ENCODE measurements at places on chromosomes 4 and X. TPM values are rescaled to one million over a fixed set of nuclear protein-coding genes. Genes with fewer than 3 reads are reported as not detected.
A peak's percentile ranks its signal among the peaks of the same experiment; 100 is the strongest.

DNA sequence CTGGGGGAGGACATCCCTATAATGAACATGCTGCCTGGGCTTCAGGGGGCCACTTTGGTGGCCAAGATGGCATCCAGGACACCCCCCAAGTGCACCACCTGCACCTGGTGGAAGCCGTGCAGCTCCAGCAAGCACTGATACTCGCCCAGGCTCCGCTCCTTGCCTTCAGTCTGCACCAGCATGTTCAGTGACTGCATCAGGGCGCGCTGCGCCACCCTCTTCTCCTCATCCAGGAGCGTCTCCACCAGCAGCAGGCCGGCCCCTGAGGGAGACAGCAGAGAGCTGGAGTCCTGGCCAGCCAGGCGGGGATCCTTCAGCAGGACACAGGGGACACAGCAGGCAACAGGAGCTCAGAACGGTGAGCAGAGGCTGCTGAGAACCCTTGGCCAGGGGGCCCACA, 11.3 kb upstream of the SLC25A6 start:
- no peak for DNase-seq

DNA sequence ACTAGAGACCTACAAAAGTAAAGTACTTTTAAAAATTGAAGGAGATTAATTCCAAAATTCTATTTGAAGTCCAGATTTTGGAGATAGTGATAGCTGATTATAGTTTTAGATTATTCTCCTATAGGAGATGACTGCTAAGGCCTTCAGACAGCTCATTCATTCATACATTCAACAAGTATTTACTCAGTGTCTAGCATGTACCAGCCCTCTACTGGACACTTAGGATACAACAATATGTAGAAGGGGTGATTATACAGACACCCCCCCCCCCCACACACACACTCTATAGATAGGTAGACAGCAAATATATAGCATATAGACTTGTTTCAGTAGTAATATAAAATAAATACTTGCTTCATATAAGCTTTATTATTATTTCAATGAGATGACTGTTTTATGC, 60.4 kb upstream of the TAF9B start:
- DNase-seq: no peak

The CXorf66 gene
- not detected for polyA plus RNA-seq

GRCh38 chr4:115229873-115230272, 116.5 kb upstream of the NDST4 start:
- no peak for DNase-seq

GRCh38 chr4:71777891-71778290, 6.0 kb downstream of the GC start:
- no peak for DNase-seq

- no peak for DNase-seq
Observed at GRCh38 chrX:7346021-7346420, 198.1 kb upstream of the PUDP start.

DNA sequence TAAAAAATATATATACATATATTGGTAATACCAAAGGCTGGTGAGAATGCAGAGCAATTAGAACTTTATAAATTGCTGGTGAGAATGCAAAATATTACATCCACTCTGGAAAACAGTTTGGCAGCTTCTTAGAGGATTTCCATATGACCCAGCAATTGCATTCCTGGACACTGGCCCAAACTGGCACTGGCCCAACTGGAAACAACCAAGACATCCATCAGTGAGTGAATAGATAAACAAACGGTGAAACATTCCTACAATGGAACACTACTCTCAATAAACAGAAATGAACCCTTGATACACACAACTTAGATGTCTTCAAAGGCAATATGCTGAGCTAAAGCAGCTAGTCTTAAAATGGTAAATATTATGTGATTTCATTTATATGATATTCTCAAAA, 524.2 kb downstream of the IQCM start:
- peak; percentile 1 for DNase-seq

The RAB9B gene
- polyA plus RNA-seq: 0.52 TPM

The MAGEB1 gene
- polyA plus RNA-seq: not detected

GRCh38 chr4:46390355-46391058, 579 bp upstream of the GABRA2 start:
- DNase-seq: no peak

DNA sequence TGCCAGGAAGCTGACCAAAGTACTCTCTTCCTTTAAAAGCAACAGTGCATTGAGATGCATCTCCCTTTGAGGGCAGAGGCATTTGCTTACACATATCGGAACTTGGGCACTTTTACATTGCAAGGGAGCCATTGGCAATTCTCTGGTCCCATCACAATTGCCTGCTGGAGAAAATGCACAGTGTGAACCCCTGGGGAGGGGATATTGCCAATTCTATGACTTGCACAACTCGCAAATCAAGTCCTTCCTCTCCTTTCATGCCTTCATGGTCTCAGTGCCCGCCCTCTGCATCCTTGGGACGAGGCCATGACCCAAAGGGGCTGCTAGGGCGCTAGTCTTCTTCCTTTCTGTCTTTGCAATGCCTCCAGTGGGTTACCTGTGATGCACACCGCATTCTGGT, 14.9 kb upstream of the PDZD4 start:
- no peak for DNase-seq

DNA sequence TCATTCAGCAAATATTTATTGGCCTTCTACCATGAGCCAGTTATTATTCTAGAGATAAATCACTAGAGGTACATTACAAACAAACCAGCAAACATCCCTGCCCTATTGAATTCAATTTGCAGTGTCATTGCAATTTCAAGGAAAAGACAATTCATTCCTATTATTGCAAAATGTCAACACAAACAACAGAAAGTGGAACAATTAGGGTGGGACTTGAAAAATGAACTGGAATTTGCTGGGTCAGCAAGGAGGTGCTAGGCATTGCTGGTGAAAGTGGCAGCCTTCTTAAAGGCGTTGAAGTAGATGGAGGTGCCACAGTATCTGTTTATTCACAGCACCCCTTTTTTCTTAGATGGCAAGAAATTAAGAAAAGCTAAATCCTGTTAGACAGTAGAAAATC, 224.0 kb upstream of the BMP3 start:
- DNase-seq: no peak

The NEIL3 gene
- 3.7 TPM for polyA plus RNA-seq

The SSX2B gene
- polyA plus RNA-seq: not detected

DNA sequence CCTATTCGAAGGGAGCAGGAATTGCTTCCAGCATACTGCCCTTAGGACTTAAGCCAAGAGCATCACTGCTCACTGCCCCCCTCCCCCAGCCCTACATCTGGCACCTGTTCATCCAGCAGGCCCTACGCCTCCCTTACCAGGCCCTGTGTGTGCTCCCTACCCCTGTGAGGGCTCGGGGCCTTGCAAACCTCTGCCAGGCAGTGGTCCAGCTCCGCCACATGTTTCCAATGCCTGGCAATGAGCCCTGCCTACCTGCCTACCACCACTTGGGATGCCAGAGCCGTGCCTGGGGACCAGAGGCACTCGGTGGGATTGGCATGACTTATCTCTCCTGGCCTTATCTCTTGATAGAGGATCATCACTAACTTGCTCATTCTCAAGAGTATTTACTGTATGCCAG, 27.5 kb upstream of the MTM1 start:
- DNase-seq: no peak

DNA sequence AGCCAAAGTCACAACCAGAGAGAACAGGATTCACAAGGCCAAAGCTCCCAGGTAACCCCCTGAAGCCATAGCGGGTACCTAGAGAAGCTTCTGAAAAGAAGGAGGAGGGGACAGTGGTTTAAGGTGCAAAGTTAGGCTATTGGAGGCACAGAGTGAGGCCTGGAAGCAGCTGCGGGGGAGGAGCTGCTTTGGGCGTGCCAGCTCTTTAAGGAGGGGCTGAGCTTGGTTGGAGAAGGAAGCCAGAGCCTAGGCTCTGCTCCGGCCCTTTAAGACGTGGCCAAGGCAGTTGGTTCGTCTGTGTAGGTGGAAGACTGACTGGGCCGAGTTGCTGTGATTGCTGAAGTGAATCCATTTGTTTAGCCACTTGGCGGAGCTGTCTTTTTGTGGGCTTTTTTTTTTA, 1.5 kb downstream of the KLF8 start:
- no peak for DNase-seq

GRCh38 chrX:19372547-19373331, 29.0 kb downstream of the PDHA1 start:
- no peak for DNase-seq

The GATA1 gene
- not detected for polyA plus RNA-seq

DNA sequence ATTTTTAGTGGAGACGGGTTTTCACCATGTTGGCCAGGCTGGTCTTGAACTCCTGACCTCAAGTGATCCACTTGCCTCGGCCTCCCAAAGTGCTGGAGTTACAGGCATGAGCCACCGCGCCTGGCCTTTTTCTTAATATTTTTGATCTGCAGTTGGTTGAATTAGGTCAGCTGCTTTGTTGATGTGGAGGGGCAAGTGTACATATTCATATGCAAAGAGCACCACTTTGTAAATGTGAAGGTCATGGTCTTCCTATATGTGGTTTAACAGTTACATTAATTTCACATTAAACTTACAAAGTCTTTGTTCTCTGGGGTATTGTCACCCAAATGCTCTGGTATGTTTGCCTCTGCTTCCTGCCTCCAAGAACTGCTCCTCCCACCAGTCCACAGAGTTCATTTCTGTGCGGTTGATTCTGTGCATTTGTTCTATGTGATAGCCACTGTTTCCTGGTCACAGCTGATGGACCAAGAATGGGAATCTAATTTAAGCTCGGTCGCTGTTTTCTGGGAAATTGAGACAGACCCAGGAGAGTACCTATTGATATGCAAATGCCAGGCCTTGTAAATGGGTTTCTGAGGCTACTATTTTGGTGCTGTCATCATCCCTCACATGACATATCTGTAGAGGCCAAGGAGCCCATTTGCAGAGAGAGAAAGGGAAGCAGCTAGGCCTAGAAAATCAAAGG, 26.9 kb upstream of the HPSE start:
- DNase-seq: no peak

The ARR3 gene
- not detected for polyA plus RNA-seq

GRCh38 chrX:116462822-116463221, at the start of gene CT83:
Gene CT83, minus strand, starts transcription at chrX:116462976. Its CDS starts 120 bp downstream, at chrX:116462856.
- DNase-seq: no peak

- DNase-seq: peak; percentile 20
Observed at GRCh38 chr4:80471756-80472155, 136.2 kb downstream of the CFAP299 start.

The FMR1NB gene
- not detected for polyA plus RNA-seq

GRCh38 chr4:150235808-150236271, 157.6 kb downstream of the DCLK2 start:
- DNase-seq: no peak

GRCh38 chrX:7586126-7586525, 256.8 kb upstream of the VCX start:
- DNase-seq: no peak

- no peak for DNase-seq
Observed at GRCh38 chr4:69701696-69702095, 48.6 kb upstream of the UGT2A1 start.

The NUDT11 gene
- 20.2 TPM for polyA plus RNA-seq

- no peak for DNase-seq
Observed at GRCh38 chr4:139229534-139230039, 50.4 kb downstream of the MGARP start.

DNA sequence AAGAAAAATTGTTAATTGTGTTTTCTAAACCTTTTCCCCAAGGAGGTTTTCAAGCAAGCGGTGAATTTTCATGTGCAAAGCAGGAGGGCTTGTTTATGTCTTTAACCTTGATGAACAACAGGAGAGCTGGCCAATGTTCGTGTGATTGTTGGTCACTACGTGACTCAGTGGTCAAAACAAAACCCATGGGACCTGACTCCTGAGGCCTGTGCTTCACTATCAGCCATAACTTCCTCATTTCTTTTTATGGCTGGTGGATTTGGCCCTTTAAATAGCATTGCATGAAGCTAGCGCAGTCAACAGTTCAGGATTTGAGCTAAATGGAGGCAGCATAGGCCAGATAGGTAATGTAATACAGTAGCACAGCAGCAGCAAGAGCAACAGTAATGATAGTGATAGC, 80.5 kb downstream of the MID1IP1 start:
- DNase-seq: no peak

- DNase-seq: no peak
Observed at GRCh38 chr4:16881151-16881884, 17.1 kb downstream of the LDB2 start.

The GPM6B gene
- 0.67 TPM for polyA plus RNA-seq

GRCh38 chr4:47372561-47372960, 90.9 kb downstream of the COMMD8 start:
- no peak for DNase-seq

GRCh38 chr4:128322986-128323385, 35.4 kb upstream of the PGRMC2 start:
- DNase-seq: no peak

DNA sequence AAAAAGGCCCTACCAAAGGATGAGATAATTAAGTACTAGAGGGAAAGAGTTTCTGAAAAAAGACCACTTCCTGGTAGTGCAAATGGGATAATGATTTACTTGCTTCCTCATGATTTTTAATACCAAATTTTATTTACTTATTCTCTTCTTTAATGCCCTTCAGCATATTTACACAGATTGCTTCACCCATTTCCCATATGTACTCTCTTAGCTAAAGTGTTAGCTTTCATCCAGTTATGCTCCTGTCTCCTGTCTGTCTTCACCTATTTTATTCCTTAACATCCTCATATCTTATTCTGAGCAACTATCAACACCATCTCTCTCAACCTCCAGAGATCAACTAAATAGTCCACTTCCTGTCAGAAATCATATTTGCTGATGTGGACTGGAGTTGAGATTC, 183.2 kb upstream of the HS3ST1 start:
- no peak for DNase-seq

DNA sequence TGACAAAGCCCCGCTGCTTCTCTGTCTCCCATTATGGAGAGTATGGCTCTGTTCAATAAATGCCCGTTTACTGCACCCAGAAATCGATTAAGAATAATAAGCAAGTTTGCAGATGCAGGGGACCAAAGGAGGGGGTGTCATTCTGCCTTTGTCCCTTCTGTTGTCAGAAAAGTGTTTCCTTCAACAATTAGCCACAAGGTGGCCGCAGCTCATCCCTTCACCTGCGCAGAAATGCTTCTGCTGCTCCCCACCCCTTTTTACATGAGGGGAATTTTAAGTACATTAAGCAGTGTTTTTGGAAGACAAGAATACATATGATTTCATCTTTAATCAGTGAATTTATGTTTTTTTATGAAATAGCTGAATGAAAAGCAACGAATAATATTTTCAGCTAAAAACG, 175.6 kb upstream of the ARX start:
- no peak for DNase-seq

DNA sequence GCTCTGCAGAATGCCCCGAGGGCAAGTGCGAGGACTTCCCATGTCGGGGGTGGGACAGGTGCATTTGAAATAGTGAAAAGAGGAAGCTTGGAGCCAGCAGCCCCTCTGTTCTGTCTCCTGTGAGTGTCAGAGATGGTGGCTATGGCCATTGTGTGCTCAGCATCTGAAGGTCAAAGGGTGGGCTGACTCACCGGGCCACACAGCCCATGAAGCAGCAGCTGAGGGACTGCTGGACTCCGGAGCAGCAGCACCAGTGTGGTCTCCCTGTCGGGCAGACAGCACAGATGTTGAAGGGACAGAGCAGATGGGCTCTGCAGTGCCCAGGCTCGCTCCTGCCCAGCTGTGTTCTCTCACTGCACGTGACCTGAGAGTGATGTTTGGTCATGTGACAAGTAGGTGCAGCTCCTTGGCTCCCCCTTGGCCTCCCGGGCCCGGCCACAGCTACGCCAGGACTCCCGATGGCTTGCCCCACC, 53.5 kb downstream of the TBC1D14 start:
- no peak for DNase-seq

All from AG04450 (cell line).